ENCODE measurements at places on chromosomes 12 and 14.

DNA sequence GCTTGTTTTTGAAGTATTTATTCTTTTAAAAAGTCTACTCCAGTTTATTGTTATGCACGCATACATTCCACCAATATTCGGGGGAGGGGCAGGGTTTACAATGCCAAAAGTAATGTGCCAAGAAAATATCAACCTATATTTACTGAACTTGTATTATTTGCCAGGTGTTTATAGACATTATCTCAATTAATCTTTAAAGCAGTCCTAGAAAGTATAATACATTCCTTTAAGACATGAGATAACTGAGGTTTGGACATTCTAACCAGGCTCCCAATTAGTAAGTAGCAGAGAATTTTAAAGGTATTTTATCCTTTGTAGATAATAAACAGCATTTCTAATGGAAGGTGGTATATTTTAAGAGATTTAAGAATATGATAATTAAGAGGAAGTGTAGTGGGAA, 124.5 kb upstream of the LRIG3 start:
- no peaks in the 10 kb centered on the region for H3K27me3 ChIP-seq
- peaks cover 43% of the 10 kb centered on the region for H3K4me1 ChIP-seq
- H3K36me3 ChIP-seq: no peaks in the 10 kb centered on the region
- no peak overlapping the region for H3K27ac ChIP-seq
- H3K4me3 ChIP-seq: no peak overlapping the region

DNA sequence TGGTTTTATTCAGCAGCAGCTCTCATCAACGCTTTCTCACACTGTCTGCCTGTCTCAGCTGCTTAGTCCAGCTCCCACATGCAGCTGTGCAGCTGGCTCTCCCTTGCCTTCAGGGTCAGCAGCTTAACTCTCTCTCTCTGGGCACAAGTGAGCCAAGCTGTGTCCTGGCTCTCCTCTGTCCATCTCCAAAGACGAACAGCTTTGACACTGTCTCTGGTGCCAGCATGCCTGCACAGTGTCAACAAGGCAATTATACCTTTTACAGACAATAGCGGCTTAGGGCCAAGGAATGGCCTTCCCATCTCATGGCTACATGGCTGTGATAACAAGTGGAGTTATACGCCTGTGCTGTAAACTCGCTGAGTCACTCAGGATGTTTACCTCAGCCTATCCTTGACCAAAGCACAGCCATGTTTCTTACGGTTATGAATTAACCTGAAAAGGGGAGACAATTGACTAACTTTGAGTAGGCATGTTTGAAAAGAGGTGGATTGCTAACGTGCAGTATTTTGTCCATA, 38.4 kb upstream of the MANSC4 start:
- H3K36me3 ChIP-seq: no peaks in the 10 kb centered on the region
- H3K27me3 ChIP-seq: peaks cover 2% of the 10 kb centered on the region
- H3K4me3 ChIP-seq: no peak overlapping the region
- DNase-seq: no peak
- H3K4me1 ChIP-seq: no peaks in the 10 kb centered on the region
- no peak overlapping the region for H3K27ac ChIP-seq

GRCh38 chr14:78798757-78799156, 628.6 kb downstream of the NRXN3 start:
- peaks cover 3% of the 10 kb centered on the region for H3K36me3 ChIP-seq
- DNase-seq: no peak
- no peak overlapping the region for H3K4me3 ChIP-seq
- peaks cover 7% of the 10 kb centered on the region for H3K4me1 ChIP-seq
- no peaks in the 10 kb centered on the region for H3K27me3 ChIP-seq

GRCh38 chr14:77613201-77613600, 3.2 kb downstream of the SPTLC2 start:
- H3K36me3 ChIP-seq: peaks cover 3% of the 10 kb centered on the region
- H3K4me3 ChIP-seq: peak overlapping the region; percentile 62
- peaks cover 24% of the 10 kb centered on the region for H3K4me1 ChIP-seq
- H3K27me3 ChIP-seq: peaks cover 12% of the 10 kb centered on the region
- no peak for DNase-seq

DNA sequence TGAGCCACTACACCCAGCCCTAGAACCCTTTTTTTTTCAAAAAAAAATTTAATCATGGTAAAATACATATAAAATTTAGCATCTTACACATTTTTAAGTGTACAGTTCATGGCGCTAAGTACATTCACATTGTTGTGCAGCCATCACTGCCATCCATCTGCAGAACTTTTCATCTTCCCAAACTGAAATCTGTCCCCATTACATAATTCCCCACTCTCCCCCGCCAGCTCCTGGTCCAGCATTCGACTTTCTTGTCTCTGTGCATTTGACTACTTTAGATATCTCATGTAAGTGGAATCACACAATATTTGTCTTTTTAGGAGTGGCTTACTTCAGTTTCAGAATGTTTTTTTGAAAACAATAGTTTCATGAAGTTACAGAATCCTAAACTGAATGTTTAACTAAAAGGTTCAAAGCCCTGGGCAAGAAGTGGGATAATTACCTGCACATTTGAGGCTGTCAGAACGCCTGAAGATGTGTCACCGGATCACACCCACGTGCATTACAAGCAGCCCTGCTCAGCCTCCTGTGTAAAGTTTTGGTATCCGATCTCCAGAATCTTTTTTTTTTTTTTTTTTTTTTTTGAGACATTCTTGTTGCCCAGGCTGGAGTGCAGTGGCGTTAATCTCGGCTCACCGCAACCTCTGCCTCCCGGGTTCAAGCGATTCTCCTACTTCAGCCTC, 12.7 kb downstream of the EML1 start:
- no peaks in the 10 kb centered on the region for H3K36me3 ChIP-seq
- DNase-seq: no peak
- H3K27me3 ChIP-seq: no peaks in the 10 kb centered on the region
- peaks cover 43% of the 10 kb centered on the region for H3K4me1 ChIP-seq

- H3K4me1 ChIP-seq: peaks cover 25% of the 10 kb centered on the region
- no peaks in the 10 kb centered on the region for H3K36me3 ChIP-seq
- H3K4me3 ChIP-seq: no peak overlapping the region
- no peak overlapping the region for H3K27ac ChIP-seq
- no peak for DNase-seq
These were observed 49.1 kb downstream of the TMX1 start for GRCh38 chr14:51289169-51289568.
